Hepatic stellate cell (primary cell): ENCODE measurements at places on chromosomes 16 and 17.

- DNase-seq, result no peak
Observed at GRCh38 chr16:2015117-2015946, 4.3 kb upstream of the NPW start.

DNA sequence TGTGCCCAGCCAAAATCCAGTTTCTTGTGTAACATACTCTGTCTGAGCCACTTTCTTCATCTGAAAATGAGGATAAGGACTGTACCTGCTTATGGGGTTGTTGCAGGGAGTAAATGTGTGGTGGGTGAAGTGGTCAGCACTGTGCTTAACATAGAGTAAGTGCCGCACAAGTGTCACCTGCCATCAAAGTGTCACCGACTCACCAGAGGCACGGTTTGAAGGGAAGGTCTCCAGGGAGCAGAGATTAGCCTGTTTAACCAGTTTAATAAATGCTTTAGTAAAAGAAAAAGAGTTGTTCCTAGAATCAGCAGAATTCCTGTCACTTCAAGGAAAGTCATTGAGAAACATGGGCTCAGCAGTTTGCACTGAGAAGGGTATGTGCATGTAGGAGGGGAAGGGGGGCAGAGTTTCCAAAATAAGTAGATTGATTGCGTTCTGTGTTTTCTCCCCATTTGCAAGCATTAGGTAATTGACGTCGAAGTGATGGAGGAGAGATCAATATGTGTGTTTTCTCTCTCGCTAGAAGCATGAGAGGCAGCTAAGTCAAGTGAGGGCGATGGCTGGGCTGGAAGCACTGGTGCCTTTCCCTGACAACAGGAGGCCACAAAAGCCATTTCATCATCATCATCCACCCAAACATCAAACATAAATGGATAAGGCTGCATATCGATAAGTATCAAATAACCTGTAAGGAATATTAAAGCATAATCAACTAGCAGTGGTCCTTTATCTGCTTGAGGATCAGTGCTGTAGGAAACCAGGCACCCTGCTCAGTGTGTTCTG is 19.1 kb downstream of the FAM20A start:
- DNase-seq, result no peak

DNA sequence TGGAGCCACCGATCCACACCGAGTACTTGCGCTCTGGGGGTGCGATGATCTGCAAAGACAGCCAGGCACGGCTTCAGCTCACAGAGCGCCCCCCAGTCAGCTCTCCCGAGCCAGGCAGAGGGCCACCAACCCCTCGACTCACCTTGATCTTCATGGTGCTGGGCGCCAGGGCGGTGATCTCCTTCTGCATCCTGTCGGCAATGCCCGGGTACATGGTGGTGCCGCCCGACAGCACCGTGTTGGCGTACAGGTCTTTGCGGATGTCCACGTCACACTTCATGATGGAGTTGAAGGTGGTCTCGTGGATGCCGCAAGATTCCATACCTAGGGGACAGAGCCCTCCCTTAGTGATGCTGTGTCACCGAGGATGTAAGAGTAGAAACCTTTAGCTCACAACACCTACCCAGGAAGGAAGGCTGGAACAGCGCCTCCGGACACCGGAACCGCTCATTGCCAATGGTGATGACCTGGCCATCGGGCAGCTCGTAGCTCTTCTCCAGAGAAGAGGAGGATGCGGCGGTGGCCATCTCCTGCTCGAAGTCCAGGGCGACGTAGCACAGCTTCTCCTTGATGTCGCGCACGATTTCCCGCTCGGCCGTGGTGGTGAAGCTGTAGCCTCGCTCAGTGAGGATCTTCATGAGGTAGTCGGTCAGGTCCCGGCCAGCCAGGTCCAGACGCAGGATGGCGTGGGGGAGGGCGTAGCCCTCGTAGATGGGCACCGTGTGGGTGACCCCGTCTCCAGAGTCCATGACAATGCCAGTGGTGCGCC is 1.6 kb downstream of the ACTG1 start:
- DNase-seq, result no peak

GRCh38 chr17:10628756-10629155 is 28.4 kb downstream of the MYH3 start:
- no peak for DNase-seq

GRCh38 chr17:82661717-82662683 is 13.8 kb upstream of the WDR45B start:
- no peak for DNase-seq

GRCh38 chr17:35807371-35808144 is 1.7 kb upstream of the TAF15 start:
- DNase-seq, result peak; percentile 60

GRCh38 chr16:57345666-57346204 is 12.8 kb upstream of the CCL22 start:
- no peak for DNase-seq

GRCh38 chr17:81934850-81935708 is 2.0 kb downstream of the PYCR1 start:
- no peak for DNase-seq

DNA sequence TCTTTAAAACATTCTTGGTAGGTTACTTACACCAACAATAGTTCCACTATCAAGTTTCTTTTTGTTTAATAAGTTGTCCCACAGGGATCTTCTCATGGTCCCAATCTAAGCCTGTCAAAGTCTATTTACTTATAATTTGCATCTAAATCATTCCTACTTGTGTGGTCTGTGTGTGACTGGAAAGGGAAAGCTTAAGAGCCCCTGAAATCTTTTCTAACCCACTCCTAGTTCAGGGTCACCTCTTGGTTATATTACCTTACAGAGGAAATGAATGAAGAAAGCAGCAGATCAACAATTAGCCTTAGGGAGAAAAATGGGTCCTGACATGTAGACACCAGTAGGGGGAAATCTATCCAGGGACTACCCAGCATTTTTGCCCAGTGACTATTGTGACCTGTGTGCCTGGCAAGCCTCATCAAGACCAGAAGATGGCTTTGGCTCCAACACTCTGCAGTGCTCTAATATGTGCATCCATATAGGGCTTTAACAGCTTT is 110.4 kb upstream of the HAS3 start:
- DNase-seq, result peak; percentile 27

- DNase-seq, result peak; percentile 72
Observed at GRCh38 chr17:76546556-76547182, 6.8 kb downstream of the PRCD start.

- DNase-seq, result no peak
Observed at GRCh38 chr16:31529937-31530312, 2.2 kb downstream of the AHSP start.

- DNase-seq, result no peak
Observed at GRCh38 chr16:11692651-11693050, 24.4 kb downstream of the SNN start.

- DNase-seq, result no peak
Observed at GRCh38 chr17:59465949-59466307, 99.5 kb upstream of the DHX40 start.

- DNase-seq, result peak; percentile 35
Observed at GRCh38 chr17:7915179-7915610, 894 bp downstream of the RNF227 start.

DNA sequence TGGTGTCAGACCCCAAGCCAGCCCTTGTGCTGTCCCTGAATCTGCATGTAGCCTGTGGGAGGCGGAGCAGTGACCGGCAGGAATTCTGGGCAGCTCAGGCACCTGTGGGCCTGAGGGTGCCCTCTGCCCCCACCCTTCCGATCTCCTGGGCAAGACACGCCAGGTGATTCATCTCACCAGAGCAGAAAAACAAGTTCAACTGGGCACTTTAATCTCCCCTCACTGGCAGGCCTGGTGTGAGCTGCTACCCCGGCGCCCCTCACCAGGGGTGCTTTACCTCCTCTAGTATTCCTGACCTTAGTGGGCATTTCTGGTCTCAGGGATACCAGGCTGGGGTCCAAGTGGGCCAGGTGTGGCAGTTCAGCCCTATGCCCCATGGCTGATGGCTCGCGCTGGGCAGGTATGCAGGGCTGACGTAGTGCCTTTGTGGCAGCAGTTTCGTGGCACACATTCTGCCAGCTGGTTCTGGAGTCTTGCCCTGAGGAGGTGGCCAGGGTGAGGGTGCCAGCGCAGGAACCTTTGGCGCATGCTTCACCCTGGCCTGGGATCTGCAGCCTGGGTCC is 6.0 kb downstream of the ERBB2 start:
- DNase-seq, result no peak

GRCh38 chr17:47295037-47295873 is 28.5 kb upstream of the EFCAB13 start:
- DNase-seq, result no peak

DNA sequence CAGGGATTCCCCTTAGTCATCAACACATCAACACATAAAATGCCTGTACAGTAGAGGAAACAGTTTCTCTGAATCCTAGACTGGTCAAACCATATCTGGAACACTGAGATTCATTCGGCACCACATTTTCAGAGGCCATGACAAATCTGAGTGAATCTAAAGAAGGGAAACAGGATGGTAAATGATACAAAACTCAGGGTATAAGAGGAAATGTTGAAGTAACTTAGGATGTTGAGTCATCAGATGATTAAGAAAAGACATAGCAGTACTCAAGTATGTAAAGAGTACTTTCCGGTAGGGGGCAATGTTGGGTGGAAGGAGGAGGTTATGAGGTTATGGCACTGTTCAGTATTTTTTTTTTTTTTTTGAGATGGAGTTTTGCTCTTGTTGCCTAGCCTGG is 358.5 kb upstream of the PMFBP1 start:
- DNase-seq, result peak; percentile 44

- no peak for DNase-seq
Observed at GRCh38 chr16:68217506-68217905, 18.4 kb downstream of the ESRP2 start.

- DNase-seq, result no peak
Observed at GRCh38 chr16:66539623-66540469, 10.1 kb downstream of the TK2 start.

- no peak for DNase-seq
Observed at GRCh38 chr16:53998966-53999522, 287.5 kb downstream of the IRX3 start.

- peak; percentile 40 for DNase-seq
Observed at GRCh38 chr17:66304304-66305174, 2.1 kb downstream of the PRKCA start.

- no peak for DNase-seq
Observed at GRCh38 chr16:4093495-4094126, 22.6 kb downstream of the ADCY9 start.

- DNase-seq, result no peak
Observed at GRCh38 chr17:45353043-45353442, 36.2 kb upstream of the MAP3K14 start.

- DNase-seq, result no peak
Observed at GRCh38 chr16:52925143-52925542, 127.6 kb downstream of the CHD9NB start.

GRCh38 chr17:17941015-17941414 is 31.2 kb downstream of the TOM1L2 start:
- DNase-seq, result no peak

DNA sequence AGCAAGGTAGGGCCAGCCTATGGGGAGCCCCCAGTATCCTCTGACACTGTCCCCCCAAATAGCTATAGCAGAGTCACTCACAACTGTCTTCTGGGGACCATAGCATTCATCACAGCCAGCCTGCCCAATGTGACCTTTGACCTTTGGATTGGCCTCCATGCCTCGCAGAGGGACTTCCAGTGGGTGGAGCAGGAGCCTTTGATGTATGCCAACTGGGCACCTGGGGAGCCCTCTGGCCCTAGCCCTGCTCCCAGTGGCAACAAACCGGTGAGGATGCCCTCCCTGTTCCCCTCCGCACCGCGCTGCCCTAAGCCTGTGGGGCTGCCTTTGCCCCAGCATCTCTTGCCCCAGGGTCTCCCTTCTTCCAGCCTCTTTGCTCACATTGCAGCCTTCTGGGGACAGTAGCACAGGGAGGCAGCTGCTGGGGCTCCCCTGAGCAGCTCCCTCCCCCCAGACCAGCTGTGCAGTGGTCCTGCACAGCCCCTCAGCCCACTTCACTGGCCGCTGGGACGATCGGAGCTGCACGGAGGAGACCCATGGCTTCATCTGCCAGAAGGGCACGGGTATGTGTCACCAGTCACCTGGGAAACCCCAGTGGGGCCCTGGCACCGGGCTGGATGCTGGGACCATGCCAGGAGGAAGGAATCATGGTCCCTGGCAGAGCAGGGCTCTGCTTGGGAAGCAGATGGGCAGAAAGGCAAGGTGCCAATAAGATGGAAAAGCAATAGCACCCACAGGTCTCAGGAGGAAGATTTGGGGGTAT is 61.1 kb downstream of the MRC2 start:
- no peak for DNase-seq

DNA sequence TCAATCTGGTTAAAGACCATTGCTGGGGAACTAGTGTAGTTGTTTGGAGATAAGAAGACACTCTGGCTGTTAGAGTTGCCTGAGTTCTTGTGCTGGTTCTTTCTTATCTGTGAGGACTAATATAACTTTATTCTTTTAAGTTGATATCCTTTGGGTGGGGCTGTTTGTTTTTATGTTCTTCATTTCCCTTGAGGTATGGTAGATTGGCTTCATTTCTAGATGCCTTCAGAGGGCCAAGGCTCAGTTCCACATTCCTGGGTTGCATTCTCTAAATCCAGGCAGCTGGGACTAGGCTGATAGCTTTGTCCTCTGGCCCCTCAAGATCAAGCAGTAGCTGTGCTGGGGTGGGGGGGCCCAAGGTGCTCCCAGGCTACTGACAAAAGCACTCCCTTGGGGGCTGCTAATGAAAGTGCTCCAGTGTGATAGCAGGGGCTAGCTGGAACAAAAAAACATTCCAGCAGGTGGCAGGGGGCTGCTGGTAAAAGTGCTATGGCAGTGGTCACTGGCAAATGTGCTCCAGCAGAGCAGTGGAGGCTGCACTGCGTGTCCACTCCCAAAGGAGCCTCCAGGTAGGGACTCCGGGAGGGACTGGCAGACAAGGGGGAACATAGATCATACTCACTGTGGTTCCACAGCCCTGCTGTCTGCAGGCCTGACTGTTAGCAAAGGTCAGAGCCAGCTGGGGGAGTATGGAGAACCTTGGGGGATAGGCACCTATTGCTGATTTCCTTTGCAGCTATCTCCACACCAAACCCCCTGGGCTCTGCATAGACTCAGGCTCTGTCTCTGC is 45.9 kb upstream of the KCNJ16 start:
- DNase-seq, result no peak

DNA sequence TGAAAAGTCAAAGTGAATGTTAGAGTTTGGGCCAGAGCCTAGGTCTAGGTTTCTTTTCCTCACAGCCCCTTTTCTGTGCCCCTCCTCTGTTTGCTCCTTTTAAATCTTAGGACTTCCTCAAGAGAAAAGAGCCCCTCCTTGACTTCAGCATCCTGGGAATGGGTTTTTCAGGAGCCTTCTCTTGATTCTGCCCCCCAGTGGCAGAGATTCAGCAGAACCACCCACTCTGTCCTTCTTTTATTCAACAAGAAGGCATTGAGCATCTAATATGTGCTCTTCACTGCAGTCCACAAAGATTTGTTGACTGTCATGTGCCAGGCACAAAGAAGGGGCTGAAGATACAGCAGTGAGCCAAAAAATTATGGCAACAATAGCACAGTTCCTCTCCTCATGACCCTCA is 270.8 kb upstream of the CDH5 start:
- DNase-seq, result no peak
